ENCODE measurements at places on chromosomes 12 and 14. TPM values are rescaled to one million over a fixed set of nuclear protein-coding genes. Genes with fewer than 3 reads are reported as not detected.

The CD163L1 gene
- total RNA-seq, result 36.8 TPM

The GLRX5 gene
- 38.9 TPM for total RNA-seq

The NFATC4 gene
- 11.4 TPM for total RNA-seq

The MANSC4 gene
- total RNA-seq, result not detected

The TSHR gene
- 0.74 TPM for total RNA-seq

The KIF26A gene
- total RNA-seq, result 5.9 TPM

The MYF6 gene
- total RNA-seq, result not detected

The GOLGA3 gene
- 50.6 TPM for total RNA-seq

The TDRD9 gene
- total RNA-seq, result not detected

The PDZRN4 gene
- total RNA-seq, result 1.5 TPM

The ASIC1 gene
- 451 TPM for total RNA-seq

The KRT74 gene
- not detected for total RNA-seq

The DIO2 gene
- total RNA-seq, result 1.5 TPM

The TAC3 gene
- total RNA-seq, result 0.74 TPM

The SCN8A gene
- total RNA-seq, result 47.6 TPM

The SLCO1A2 gene
- total RNA-seq, result 11.9 TPM

The OR11H12 gene
- not detected for total RNA-seq

The SLC6A15 gene
- 123 TPM for total RNA-seq

The ACACB gene
- 3.8 TPM for total RNA-seq

The RERG gene
- not detected for total RNA-seq

The OVCH1 gene
- total RNA-seq, result not detected

The PTGER2 gene
- not detected for total RNA-seq

The RAD9B gene
- 0.49 TPM for total RNA-seq

The FAIM2 gene
- 3.5 TPM for total RNA-seq

The HSPA2 gene
- total RNA-seq, result 23.9 TPM

The OR10G2 gene
- not detected for total RNA-seq

The PTPRO gene
- total RNA-seq, result 32.5 TPM

The KRT2 gene
- not detected for total RNA-seq

The PROX2 gene
- total RNA-seq, result not detected

The CDC42BPB gene
- total RNA-seq, result 125 TPM

The CERS5 gene
- 125 TPM for total RNA-seq

The C3AR1 gene
- total RNA-seq, result not detected

The TMEM30B gene
- total RNA-seq, result not detected

The KRT84 gene
- total RNA-seq, result not detected

The NUAK1 gene
- 18.8 TPM for total RNA-seq

The GPR137C gene
- 19.5 TPM for total RNA-seq

The CCDC177 gene
- total RNA-seq, result 7.8 TPM

The CLEC4A gene
- 0.71 TPM for total RNA-seq

The ADCY4 gene
- total RNA-seq, result not detected

The NYNRIN gene
- 33.5 TPM for total RNA-seq

The CEBPE gene
- total RNA-seq, result not detected

The MFAP5 gene
- not detected for total RNA-seq

The SYNE3 gene
- 7.1 TPM for total RNA-seq

The KLRK1 gene
- total RNA-seq, result not detected

The RNF10 gene
- 188 TPM for total RNA-seq

The CCDC197 gene
- total RNA-seq, result not detected

The MMP19 gene
- not detected for total RNA-seq

The BIN2 gene
- not detected for total RNA-seq

The SERPINA3 gene
- total RNA-seq, result not detected

The CAPS2 gene
- 6.8 TPM for total RNA-seq

The SYCP3 gene
- not detected for total RNA-seq

The MTHFD1 gene
- 33.0 TPM for total RNA-seq

The FICD gene
- total RNA-seq, result 4.8 TPM

The TUNAR gene
- 16.2 TPM for total RNA-seq

The NELL2 gene
- 140 TPM for total RNA-seq

The METTL25 gene
- total RNA-seq, result 9.8 TPM

The KRT79 gene
- not detected for total RNA-seq

All from glutamatergic neuron (in vitro differentiated cells).